NCI-H1694 treated with DMSO at 0.1 percent for 48 hours (cell line): ENCODE measurements at places on chromosomes 2 and 18.

- no peak for DNase-seq
Measured at GRCh38 chr2:127382831-127383230, 4.9 kb downstream of the MAP3K2 start.

DNA sequence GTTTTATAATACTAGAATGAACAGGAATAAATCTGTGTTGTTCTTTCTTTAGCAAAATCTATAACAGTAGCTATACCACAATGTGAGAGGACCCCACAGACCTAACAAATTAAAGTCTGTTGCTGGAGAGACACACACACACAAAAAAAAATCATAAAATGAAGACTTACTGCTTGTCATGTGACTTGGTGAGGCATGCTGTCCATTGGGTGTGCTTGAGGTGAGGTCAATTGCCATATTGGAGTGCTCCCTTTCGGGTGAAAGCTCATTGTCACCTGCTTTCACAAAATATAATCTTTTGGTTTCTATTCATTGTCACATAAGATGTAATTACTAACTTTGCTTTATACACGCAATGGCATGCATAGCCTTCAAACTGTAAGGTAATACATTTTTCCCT, 3.9 kb downstream of the IKZF2 start:
- DNase-seq = no peak

DNA sequence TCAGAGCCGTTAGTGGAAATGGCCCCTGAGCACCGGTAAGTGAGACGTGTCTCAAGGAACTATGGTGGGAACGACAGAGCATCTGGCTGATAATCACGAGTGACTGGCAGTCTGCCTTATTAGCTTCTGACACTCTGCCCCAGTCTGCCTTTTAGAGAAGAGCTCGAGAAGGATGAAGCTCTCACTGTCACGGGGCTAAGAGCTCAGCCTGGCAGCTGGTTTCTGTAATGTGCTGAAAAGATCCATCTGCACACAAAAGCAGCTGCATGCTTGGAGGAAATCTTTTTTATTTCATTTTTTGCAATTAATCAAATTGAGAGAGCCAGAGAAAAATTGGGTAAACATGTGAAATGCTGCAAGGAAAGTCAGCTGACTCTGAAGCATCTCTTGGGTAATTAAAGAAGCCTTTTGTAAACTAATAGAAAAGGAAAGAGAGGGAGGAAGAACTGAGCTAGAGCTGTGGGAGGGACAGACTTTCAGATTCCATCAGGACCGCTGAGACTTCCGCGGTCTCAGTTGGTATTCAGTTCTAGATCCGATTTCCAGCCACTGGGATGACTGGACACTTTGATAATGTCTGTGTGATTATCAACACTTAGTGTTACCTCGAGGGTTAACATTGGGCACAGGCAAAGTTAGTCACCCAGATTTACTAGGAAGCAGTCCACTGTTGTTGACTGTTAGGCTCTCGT, 24.4 kb downstream of the MBP start:
- peak; percentile 73 for DNase-seq

- DNase-seq = peak; percentile 86
Measured at GRCh38 chr2:168455645-168456520, at the start of gene CERS6. TSS of gene CERS6 (plus strand) at chr2:168456272. CDS start at chr2:168456449, 177 bp downstream.

GRCh38 chr2:16870491-16871076, 204.9 kb upstream of the CYRIA start:
- DNase-seq = no peak

GRCh38 chr2:60529785-60530627, 23.4 kb downstream of the BCL11A start:
- DNase-seq = no peak

DNA sequence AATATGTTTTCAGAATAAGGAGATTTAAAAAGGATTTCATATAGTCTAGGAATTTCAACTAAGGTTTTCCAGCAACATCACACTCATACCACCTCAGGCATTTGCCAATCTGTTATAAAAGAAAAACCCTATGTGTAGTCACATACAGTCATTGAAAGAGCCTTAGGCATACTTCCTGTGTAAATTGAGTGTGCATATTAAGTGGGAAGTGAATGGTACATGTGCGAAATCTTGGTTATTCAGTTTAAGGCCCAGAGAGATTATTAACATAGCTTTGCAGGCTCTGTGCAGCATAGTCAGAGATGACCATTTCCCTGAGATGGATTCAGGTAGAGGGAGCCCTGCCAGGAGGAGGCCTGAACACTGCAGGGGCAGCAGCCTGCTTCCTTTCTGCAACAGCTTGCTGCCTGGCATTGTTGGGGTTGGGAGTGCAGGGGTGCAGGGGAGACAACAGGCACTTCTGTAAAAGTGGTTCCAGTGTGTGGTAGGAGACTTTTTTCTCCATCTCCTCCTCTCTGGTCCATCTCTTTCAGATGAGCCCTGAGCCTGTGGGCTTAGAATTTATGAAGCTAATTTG, 100.1 kb upstream of the OSR1 start:
- DNase-seq = no peak

DNA sequence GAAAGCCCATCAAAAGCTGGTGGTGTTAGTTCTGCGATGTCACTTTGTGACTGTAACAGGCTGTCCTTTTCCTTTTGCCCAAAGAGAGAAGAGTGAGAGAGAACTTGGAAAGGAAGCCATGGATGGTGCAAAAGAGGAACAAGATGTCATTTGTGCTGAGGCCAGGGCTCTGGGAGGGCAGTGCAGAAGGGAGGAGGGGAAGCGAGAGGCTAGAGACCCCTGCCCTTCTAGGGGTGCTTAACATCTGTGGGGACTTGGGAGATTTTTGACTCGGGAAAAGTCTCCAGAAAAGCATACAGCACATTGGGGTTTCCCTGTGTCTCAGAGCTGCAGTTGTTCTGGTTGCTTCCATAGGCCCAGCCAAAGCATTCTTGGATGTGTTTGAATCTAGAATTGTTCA, 49.6 kb downstream of the ZBTB7C start:
- no peak for DNase-seq

DNA sequence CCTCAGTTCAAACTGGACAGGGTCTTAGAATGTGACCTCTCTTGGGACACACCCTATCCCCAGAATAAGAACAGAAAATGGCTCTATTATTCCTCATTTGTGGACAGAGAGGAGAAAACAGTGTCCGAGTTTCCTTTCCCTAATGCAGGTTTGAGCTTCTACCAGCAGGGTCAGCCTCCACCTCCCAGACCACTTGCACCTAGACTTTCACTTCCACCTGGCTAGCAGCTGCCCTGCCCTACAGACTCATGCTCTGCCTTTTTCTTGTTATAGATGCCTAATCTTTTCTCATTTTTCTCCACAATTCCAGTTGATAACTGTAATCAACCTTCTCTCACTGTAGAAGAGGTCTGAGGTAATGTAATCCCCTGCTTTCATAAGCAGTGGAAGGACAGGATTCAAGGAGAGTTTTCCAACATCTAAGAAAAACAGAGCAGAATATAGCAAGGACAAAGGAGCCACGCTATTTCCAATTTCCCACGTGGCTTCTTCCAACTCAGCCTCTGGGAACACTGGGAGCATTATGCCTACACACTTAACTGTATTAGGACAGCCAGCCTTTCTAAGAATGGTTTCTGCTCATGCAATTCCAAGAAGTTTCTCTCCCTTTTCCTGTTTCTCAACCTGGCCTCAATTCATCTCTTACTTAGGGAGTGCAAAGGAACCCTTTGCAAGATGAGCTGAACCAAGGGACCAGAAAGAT, 239.8 kb downstream of the BCL11A start:
- DNase-seq = no peak

DNA sequence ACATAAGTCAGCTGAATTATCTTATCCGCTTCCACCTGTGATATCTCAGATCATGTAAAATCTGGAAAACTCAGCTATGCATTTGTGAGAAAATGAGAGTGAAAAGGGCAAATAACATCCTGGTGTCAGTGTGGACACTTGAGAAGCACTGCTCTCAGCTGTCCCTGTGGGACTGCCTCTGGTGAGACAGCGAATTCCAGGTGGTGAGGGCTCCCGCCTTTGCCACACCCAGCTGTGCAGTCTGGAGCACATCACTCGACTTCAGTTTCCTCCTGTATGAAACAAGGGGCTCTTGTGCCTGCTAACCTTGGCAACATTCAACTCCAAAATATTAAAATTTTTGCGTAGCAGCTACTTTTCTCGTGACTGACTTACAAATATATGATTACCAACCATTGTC, 194.9 kb upstream of the BOD1L2 start:
- no peak for DNase-seq

GRCh38 chr2:158189526-158189925, 87.8 kb downstream of the UPP2 start:
- DNase-seq = no peak

GRCh38 chr2:120773186-120773800, 37.6 kb downstream of the GLI2 start:
- DNase-seq = no peak

DNA sequence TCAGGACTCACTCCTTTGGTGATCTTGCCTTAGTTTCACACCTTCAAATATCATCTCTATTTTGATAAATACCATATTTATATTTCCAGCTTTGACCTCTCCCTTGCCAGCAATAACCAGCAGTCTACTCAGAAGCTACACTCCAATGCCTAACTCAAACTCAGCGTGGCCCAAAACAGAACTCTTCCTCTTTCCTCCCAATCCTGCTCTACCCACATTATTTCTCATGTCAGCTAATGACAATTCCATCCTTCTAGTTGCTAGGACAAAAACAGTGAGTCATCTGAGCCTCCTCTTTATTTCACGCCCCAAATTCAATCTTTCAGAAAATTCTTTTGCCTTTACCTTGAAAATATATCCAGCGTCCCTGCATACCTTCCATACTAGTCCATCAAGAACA, 23.5 kb downstream of the CYRIA start:
- DNase-seq = no peak

GRCh38 chr2:99430614-99431291, 59.1 kb downstream of the REV1 start:
- DNase-seq = no peak

- no peak for DNase-seq
Measured at GRCh38 chr18:6752202-6752860, 22.8 kb downstream of the ARHGAP28 start.

DNA sequence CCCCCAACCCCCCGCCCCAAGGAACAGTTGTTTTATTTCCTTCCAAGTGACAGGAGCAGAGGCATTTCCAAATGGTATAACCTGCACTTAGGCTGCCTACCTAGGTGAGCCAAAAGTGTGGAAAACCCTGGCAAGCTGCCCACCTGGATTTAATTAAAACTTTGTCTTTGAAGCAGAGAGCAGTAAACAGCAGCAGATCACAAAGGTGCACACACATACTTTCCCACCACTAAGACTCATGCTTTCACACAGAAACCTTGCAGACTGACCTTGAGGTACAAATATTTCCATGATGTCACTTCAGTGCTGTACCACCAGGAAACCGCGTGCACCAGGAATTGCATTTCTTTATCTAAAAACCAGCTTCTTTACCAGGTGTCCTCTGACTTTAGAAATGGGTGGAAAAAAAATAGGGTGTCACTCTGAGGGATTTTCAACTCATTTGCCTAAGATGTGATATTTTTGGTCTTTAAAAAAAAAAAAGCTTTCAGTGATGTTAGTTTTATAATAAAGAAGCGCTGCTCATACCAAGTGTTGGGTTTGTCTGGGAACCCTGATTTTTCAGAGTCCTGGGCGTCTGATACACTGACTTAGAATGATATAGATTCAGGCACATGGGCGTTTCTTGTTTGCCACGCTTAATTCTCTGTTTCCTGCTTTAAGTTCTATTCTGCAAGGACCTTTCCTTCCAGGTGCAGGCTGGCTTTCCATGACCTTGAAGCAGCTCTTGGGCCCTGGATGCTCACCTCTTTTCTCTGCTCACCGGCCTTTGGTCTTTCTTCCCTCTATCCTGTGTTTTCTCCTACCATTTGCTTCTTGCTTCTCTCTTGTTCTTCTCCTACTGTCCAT, 70.7 kb upstream of the BCL2L11 start:
- no peak for DNase-seq

DNA sequence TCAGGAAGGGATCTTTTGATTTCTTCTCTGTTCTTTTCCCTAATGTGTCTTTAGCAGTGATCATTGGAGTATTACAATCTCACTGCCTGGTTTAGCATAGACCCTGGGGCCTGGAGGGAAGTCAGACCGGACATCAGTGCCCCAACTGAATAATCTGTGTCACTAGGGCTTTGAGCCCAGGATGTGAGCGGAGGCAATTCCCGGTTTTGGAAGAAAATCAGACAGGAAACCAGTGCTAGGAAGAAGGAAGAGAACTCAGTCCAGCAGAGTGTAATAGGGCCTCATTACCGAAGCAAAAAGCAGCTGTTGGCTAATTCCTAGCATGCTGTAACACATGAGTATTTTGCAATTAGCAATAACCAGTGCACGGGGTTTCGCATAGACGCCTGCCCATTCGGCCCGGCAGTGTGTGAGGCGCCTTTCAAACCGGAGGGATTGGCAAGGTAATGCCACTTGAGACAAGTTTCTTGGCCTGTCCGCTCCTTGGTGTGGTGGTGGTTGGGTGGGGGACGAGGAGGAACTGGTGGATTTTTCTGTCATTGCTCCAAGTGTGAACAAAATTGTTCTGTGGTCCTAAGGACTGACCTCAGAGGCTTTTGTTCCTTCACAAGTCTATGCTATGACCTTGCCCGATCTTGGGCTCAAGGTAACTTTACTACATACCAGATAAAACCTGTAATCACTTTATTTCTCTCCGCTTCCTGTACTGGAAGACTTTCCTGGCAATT, 2.8 kb downstream of the FOSL2 start:
- DNase-seq = peak; percentile 26

DNA sequence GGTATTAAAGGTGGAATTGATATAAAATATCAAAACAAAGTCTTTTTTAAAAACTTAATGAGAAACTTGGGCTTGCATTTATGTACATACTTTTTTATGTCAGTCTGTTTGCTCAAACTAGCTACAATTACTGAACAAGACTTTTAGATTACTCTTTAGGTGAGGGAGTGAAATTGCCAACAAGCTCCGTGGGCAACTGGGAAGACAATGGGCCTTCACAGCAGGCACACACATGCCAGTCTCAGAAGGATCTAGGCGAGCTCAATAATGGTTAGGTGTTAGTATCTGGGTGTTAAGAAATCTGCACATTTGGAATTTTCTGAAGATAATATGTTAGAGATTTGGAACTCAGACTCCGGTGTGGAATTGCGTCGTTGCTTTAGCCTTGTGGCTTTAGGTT, 23.0 kb upstream of the MAL start:
- no peak for DNase-seq

- no peak for DNase-seq
Measured at GRCh38 chr2:133495226-133495625, 73.0 kb downstream of the NCKAP5 start.

DNA sequence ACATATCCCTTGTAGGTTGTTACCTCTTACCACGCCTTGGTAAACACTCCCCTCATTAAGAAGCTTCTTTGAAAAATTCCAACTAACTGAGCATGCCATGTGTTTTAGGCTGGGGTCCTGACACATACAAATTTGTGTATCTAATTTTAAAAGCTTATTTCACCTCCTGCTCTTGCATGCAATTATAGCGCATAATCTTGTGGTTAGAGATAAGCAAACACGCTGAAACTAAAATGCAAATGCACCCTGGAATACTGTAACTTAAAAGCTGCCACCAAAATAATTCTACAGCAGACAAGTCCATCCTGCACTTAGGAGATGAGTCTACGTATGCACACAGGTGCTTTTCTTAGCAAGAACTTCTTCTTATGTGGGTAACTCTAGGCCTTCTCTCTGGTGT, 990.2 kb downstream of the TSN start:
- no peak for DNase-seq
